Skeletal muscle cell (primary cell): ENCODE measurements at places on chromosomes 5 and 9.

DNA sequence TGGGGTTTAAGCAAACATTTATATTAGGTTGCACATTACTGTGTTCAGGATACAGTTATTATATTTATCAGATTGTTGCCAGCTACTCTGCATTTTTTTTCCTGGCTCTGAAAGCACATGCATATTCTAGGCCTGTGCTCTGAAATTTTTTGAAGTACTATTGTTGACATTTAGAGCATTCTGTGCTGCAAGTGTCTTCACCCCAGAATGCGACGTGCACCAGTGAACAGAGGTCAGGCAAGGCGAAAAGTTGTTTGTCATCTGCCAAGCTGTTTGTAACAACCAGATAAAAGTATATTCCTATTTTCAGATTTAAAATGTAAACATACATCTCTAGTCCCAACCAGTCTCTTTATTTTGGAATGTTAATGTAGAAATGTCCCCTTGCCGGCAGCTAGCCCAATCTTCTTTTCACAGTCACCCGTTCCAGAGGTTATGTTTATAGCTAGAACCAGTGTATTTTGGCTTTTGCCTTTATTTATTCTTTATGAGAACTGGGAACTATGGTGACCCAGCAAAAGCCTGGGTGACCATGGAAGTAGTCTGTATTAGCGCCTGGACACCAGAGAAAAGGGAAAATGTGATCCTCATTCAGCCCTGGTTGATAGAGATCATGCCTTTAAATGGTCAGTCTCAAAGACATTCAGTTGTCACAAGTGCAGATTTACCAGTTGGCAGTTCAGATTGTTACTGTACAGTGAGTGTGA, 84.6 kb downstream of the NDUFAF2 start:
- DNase-seq = no peak

DNA sequence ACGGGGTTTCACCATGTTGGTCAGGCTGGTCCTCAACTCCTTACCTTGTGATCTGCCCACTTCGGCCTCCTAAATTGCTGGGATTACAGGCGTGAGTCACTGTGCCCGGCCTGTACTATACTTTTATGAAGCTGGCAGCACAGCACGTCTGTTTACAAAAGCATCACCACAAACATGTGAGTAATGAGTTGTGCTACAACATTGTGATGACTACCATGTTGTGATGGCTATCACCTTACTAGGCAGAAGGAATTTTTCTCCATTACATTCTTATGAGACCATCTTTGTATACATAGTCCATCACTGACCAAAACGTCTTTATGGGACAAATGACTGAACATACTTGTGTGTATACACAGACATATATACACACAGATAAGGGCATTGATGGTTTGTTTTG, 1019.0 kb downstream of the CDH18 start:
- no peak for DNase-seq

- no peak for DNase-seq
Measured at GRCh38 chr5:168274406-168274805, 17.0 kb upstream of the WWC1 start.

DNA sequence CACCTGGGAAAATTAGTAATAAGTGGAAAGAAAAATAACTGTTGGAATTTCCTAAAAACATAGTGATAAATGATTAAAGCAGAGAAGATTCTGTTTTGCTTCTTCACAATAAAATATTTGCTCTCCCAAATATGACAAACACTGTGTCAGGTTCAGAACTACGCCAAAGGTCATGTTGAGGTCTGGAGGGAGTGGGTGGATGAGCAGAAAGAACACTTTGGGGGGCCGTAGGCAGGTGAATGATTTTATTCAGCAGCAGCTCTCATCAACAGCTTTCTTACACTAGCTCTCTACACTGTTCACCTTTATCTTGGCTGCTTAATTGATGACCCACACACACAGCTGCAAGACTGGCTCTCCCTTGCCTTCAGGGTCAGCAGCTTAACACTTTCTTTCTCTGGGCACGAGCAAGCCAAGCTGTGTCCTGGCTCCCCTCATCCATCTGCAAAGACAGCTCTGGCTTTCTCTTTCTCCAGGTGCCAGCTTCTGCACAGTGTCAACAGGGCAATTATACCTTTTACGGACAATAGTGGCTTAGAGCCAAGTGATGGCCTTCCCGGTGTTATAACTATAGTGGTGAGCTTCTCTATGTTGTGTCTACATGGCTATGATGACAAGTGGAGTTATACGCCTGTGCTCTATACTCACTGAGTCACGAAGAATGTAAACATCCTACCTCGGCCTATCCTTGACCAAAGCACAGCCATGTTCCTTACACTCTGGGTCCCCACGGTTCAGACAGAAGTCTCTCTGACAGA, 18.9 kb upstream of the GPX8 start:
- DNase-seq = no peak

- peak; percentile 41 for DNase-seq
Measured at GRCh38 chr5:175814691-175815090, 56.7 kb upstream of the CPLX2 start.

DNA sequence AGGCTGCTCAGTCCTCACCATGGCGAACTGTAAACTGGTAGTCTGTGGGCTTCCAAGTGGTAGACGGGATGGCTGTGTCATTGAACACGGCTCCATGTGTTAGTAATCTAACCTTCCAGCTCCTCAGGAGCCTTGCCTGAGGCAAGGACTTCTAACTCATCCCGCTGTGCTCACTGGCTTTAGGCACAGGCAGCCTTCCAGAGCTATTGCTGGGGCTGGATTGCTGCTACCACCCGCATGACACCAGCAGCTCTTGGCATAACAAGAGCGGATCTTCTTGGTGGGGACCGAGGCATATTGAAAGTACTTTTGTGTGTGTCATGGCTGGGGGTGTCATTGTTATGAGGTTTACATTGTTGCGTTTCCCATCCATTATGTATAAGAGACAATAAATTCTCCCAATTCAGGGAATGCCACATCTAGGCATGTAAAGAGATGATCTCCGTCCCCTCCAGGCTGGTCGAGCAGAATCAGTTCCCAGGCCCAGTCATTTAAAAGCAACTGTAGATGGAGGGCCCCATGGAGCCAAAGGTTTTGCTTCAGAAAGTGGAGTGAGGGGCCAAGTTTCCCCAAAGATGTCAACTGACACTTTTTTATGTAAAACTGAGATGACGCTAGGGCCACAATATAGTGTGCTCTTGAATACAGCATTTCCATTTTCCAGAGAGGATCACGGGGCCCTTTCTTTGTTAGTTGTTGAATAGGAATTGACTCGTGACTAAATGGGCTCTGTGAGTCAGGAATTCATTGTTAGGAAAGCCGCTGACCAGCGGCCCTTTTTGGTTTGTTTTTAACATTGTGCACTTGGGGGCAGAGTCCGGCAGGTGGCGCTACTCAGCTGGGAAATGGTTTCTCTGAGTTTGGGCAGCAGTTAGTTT, 759.5 kb downstream of the TAF11L14 start:
- peak; percentile 11 for DNase-seq

- peak; percentile 89 for DNase-seq
Measured at GRCh38 chr5:32193591-32193990, 19.5 kb upstream of the GOLPH3 start.

GRCh38 chr5:16965581-16965980, 29.5 kb upstream of the MYO10 start:
- DNase-seq = no peak

- no peak for DNase-seq
Measured at GRCh38 chr9:117783828-117784227, 79.6 kb downstream of the TLR4 start.

DNA sequence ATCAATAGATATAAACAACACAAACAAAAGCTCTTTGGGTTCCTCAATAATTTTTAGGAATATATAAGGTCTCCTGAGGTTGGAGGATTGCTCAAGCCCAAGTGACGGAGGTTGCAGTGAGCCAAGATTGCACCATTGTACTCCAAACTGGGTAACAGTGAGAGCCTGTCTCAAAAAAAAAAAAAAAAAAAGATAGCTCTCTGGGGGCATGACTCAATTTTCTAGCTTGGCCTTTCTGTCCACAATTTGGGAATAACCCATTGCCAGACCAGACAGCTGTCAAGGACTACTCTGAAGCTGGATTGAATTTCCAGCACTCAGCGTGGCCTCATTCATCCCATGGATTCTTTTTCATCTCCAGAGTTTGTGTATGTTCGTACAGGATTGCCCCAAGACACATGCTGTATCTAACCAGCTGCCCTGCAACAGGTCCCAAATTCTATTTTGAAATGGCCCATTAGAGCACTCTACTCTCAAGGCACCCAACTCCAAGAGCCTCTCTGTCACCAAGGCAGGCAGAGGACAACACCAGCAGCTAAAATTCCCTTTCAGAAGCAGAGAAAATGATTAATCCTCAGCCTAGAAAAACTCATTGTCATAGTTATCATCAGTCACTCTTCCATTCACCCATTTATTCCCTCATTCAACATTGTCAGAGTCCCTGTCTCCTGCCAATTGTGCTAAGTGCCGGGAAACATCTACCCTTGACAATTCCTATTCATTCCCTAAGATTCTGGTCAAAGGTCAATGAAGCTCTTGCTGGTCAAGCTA, 8.7 kb downstream of the FAM193B start:
- DNase-seq = peak; percentile 95

DNA sequence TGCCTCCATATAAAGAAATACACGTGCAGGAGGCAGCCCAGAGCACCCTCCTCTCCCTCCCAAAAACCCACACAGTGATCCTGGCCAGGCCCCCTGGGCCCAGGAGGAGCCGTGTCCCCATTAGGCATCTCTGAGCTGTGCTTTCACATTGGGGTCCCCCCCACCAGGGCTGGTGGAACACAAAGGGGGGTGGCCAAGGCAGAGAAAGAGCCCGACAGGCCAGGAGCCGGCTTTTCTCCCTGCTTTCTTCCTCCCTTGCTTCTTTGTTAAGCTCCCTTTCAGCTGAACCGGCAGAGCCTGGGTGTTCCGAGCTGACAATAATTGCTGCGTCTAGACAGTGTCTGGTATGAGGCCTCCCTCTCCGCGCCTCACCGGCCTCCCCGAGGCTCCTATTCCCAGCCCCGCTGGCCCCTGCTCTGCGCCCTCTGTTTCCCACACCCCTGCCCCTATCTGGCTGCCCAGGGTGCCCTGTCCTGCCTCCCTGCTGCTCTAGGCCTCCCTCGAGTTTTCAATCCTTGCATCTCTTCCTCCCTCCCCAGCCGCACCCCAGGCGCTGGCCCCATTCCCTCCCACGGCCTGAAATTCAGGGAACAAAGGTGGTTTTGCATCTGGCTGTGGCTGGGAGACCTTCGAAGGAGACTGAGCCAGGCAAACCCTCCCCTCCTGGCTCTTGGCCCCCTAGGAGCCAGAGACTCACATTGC, 120.6 kb downstream of the C9orf50 start:
- DNase-seq = no peak

DNA sequence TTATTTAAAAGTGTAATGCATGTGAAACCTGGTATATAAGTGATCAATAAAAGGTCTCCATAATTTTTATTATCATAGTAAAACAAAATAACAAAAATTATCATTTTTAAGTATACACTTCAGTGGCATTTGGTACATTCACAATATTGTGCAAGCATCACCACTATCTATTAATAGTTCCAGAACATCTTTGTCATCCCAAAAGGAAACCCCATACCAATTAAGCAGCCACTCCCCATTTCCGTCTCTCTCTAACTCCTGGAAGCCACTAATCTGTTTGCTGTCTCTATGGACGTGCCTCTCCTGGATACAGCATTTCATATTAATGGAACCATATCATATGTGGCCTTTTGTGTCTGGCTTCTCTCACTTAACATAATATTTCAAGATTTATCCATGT, 7.6 kb downstream of the OLFML2A start:
- DNase-seq = no peak

GRCh38 chr9:22228542-22228941, 218.1 kb upstream of the DMRTA1 start:
- no peak for DNase-seq

GRCh38 chr9:128144239-128145181, 4.7 kb upstream of the LCN2 start:
- no peak for DNase-seq

- no peak for DNase-seq
Measured at GRCh38 chr9:92965061-92965758, 17.9 kb downstream of the FGD3 start.

DNA sequence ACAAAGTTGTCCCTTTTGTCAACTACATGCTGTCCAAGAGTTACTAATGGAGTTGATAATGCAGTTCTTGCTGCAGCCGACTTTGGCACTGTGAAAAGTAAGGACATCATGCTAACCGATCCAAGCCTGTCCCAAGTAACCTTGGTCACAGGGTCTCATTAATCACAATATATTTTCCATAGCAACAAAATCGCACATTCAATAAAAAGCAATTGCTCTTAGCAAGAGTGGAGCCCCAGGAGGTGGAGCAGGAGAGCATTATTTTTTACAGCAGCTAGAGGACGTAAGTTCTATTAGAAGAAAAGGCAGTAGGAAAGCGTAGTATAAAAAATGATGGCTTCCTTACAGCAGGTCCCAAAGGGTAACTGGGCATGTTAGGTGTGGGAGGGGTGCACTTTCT, 570.3 kb downstream of the EBF1 start:
- DNase-seq = no peak

GRCh38 chr9:135574943-135575342, 13.4 kb downstream of the PAEP start:
- no peak for DNase-seq

DNA sequence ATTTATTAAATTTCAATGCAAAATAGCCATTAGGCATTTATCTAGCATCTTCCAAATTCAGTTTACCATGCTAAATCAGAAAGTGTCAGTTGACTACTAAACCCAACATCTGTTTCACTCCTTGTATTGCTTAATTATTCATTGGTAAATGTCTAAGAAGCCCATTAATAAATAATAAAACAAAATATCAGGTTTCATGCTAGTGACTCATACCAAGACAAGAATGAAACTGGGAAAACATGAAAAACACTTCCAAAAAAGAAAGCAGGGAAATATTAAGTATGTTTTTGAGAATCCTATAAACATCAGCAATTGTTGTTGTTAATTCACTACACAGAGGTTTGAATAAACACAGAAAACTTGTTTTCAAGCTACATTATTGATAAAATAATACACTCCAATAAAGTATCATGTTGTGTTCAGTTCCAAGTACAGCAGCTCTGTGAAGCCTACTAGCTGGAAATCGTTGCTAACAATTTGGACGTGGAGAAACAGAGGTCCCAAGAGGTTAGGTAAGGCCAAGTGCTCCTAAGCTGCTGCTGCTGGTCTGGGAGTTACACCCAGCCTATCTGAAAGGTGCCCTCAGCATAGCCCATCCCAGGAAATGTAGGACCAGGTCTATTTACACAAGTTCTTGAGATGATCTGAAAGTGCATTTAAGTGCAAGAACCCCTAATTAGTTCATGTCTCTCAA, 78.8 kb downstream of the GNAQ start:
- DNase-seq = no peak

DNA sequence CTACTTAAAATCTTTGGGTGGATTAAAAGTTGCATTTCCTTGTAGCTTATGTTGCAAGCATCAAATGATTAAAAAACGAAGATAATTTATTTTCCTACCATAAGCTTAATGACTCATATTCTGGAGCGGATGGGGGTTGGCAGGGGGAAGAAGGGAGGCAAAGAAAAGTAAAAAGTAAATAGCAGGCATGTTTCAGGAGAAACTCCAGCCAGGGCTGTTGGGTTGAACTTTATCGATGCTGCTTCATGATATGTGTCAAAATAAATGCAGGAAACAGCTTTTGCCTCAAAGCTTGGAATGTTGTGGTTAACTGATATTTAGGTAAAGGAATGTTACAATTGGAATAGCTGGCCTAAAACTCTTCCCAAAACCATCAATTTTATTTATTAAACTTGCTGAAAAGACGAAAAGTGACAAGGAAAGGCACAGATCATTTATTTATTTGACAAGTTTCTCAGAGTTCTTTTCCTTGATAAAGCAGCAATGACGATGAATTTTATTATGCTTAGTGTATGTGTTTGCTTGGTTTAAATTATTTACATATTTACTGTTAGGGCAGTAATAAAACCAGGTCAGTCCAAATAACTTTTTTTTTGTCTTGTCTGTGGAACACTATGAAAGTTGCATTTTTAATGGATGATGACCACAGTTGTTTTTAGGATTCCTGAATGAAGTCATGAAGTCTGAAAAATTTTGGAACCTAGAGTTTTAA, 177.9 kb downstream of the PCSK1 start:
- peak; percentile 82 for DNase-seq
